ENCODE measurements at places on chromosomes 11 and 22. TPM values are rescaled to one million over a fixed set of nuclear protein-coding genes. Genes with fewer than 3 reads are reported as not detected.

- no peaks in the 10 kb centered on the region for H3K27me3 ChIP-seq
- no peak overlapping the region for H3K27ac ChIP-seq
- peak; percentile 81 for DNase-seq
- no peaks in the 10 kb centered on the region for H3K36me3 ChIP-seq
- no peak overlapping the region for H3K4me3 ChIP-seq
Observed at GRCh38 chr11:111422494-111423249, 43.6 kb upstream of the POU2AF1 start.

GRCh38 chr11:62444236-62444833, 25.5 kb downstream of the SCGB1A1 start:
- peaks cover 15% of the 10 kb centered on the region for H3K27me3 ChIP-seq
- H3K4me1 ChIP-seq, result peaks cover 7% of the 10 kb centered on the region
- peak overlapping the region; percentile 63 for H3K4me3 ChIP-seq
- H3K27ac ChIP-seq, result no peak overlapping the region
- no peaks in the 10 kb centered on the region for H3K36me3 ChIP-seq
- DNase-seq, result peak; percentile 72

- H3K4me3 ChIP-seq, result no peak overlapping the region
- no peak overlapping the region for H3K27ac ChIP-seq
- DNase-seq, result no peak
- H3K27me3 ChIP-seq, result no peaks in the 10 kb centered on the region
Observed at GRCh38 chr11:16860617-16861016, 122.2 kb downstream of the C11orf58 start.

DNA sequence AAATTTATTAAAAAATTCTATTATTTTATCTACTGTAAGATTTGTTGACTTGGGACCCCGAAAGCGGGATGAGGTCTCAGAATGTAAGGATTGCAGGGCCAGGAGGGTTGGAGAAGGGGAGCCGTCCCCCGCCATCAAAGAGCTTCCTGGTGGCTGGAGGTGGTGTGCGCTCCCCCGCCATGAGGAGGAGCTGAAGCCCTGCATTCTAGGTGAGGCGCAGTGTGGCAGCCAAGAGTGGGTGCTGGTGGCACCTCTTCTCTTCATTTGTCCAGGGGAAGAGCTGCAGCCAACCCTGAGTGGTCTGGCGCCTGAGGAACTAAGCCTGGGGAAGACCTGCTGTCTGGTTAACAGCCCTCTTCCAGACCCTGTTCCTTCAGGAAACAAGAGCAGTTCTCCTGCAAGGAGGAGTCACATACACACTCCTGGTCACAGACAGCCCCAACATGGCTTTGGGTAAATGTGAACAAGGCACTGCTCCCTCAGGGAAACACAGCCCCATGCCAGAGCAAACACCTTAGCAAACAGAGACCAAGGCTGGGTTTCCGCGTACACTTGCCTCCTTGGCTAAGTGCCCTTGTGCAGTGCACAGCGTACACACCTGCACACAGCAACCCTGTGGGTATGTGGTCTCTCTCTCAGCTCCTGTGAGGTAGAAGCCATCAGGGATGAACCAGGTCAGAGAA, 17.3 kb downstream of the RTN4RL2 start:
- H3K27ac ChIP-seq, result no peak overlapping the region
- peaks cover 14% of the 10 kb centered on the region for H3K27me3 ChIP-seq
- no peak for DNase-seq
- no peaks in the 10 kb centered on the region for H3K36me3 ChIP-seq
- H3K4me1 ChIP-seq, result peaks cover 30% of the 10 kb centered on the region

DNA sequence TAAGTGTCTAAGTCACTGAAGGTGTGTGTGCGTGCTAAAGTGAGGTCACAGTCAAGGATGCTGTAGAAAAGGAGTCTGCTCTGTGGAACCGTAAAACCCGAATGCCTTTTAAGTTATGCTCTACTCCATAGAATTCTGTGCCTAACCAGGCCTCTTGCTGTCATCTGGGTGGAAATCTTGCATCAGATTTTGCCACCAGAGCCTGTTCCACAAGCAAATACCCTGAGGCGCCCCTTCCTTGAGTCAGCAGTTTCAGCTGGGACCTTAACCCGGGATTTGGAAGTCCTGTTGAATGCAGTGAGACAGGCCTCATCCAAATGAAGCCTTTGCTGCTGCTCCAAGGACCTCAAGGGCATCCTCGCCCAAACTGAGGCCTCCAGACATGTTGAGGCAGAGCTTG, 109.8 kb downstream of the WNT11 start:
- DNase-seq, result no peak
- no peak overlapping the region for H3K27ac ChIP-seq
- no peaks in the 10 kb centered on the region for H3K27me3 ChIP-seq
- no peak overlapping the region for H3K4me3 ChIP-seq

GRCh38 chr22:29780748-29781676, 13.8 kb downstream of the UQCR10 start:
- H3K36me3 ChIP-seq, result no peaks in the 10 kb centered on the region
- no peaks in the 10 kb centered on the region for H3K4me1 ChIP-seq
- no peak for DNase-seq
- H3K4me3 ChIP-seq, result no peak overlapping the region
- H3K27ac ChIP-seq, result no peak overlapping the region
- no peaks in the 10 kb centered on the region for H3K27me3 ChIP-seq

DNA sequence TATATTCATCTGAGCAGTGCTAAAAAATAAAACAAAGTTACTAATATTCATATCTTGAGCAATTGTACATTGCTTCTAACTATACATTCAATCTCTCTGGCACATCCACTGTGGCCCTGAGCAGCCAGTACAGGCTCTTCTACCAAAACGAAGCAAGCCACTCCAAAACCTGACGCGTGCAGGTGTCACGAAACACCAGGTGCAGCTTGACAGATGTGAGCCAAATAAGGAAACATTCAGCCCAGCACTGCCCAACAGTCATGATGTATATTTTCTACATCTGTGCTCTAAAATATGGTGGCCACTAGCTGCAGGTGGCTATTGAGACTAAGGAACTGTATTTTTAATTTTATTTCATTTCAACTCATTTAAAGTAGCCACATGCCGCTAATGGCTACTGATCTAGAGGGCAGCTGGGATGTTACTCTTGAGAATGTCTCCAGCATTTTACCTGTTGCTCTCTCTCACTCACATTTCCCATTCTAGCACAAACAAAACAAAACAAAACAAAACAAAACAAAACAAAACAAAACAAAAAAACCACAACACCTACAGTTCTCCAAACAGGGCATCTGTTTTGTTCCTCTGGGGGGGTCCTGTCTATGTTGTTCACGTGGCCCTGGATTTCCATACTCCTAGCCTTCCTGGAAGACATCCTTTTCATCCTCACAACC, 77.7 kb downstream of the LARGE1 start:
- H3K4me3 ChIP-seq, result no peak overlapping the region
- DNase-seq, result no peak
- H3K27me3 ChIP-seq, result no peaks in the 10 kb centered on the region
- H3K36me3 ChIP-seq, result peaks cover 2% of the 10 kb centered on the region

DNA sequence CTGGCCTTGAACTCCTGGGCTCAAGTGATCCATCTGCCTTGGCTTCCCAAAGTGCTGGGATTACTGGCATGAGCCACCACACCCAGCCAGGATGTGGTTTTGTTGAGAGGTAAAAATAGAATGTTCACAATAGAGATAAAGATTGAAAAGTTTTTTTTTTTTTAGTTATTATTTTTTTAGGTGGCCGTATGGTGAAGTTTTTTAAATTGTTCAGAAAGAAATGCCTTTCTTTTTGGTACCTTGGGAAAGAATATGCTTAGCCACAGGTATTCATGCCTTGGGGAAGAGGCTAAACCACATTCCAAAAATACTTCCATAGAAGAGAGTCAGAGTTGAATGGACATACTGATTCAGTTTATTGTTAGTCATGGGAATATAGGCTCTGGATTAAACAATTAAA, 143.4 kb downstream of the C11orf91 start:
- no peak overlapping the region for H3K27ac ChIP-seq
- no peaks in the 10 kb centered on the region for H3K4me1 ChIP-seq
- no peak overlapping the region for H3K4me3 ChIP-seq
- peaks cover 2% of the 10 kb centered on the region for H3K27me3 ChIP-seq
- no peaks in the 10 kb centered on the region for H3K36me3 ChIP-seq
- no peak for DNase-seq

DNA sequence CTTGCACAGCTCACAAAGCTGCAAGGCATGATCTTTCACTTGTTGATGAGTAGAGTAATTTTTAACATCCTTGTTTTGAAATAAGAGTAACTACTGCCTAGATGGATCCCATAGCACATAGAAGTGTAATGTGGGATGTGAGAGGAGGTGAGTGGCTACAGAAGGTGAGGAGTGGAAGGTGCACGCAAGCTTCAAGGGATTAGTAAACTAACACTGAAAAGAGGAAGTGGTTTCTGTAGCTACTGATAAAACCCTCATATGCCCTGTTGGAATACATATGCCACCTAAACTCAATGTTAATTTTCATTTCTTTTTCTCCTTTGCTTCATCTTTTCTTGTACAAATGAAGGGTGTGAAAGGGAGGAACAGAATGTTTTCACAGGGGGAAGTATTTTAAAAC, 22.0 kb upstream of the CTSC start:
- no peaks in the 10 kb centered on the region for H3K36me3 ChIP-seq
- H3K27ac ChIP-seq, result no peak overlapping the region
- H3K27me3 ChIP-seq, result no peaks in the 10 kb centered on the region
- H3K4me1 ChIP-seq, result peaks cover 52% of the 10 kb centered on the region
- DNase-seq, result peak; percentile 16

DNA sequence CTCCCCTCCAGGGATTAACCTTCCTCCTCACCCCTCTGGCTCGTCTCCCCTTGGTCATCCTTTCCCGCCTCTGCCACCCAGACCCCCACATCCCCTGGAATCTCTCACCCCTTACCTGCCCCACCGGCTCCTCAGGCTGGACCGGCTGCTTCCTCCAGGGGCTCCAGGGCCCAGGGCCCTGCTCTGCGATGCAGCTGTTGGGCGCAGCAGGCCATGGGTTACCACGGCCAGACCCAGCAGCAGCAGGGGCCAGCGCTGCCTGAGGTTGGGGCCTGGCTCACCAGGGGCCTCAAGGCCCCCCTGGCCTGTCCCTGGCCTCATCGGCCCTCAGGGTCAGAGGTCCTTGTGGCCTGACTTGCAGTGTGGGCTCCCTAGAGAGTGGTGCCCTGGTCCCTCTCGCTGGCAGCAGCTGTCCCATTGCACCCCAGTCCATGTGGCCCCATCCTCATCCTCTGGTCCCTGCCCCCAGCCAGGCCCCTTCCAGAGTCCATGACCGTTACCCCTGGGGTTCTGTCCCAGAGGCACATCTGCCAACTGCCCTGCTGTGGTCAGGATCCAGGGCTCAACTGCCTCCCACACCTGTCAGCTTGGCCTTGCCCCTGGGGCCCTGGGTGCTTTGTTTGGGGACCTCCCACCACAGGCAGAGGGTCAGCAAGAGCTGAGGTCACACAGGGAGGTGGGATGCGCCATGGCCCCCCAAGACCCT, at the start of gene IGLL1:
Gene IGLL1 (minus strand): TSS at position 421 of the 706 bp plus-strand sequence. CDS start 100 bp downstream, at position 321.
- no peak within 1 kb of the TSS for H3K27ac ChIP-seq
- no peaks in the 10 kb centered on the region for H3K36me3 ChIP-seq
- H3K4me3 ChIP-seq, result no peak within 1 kb of the TSS

DNA sequence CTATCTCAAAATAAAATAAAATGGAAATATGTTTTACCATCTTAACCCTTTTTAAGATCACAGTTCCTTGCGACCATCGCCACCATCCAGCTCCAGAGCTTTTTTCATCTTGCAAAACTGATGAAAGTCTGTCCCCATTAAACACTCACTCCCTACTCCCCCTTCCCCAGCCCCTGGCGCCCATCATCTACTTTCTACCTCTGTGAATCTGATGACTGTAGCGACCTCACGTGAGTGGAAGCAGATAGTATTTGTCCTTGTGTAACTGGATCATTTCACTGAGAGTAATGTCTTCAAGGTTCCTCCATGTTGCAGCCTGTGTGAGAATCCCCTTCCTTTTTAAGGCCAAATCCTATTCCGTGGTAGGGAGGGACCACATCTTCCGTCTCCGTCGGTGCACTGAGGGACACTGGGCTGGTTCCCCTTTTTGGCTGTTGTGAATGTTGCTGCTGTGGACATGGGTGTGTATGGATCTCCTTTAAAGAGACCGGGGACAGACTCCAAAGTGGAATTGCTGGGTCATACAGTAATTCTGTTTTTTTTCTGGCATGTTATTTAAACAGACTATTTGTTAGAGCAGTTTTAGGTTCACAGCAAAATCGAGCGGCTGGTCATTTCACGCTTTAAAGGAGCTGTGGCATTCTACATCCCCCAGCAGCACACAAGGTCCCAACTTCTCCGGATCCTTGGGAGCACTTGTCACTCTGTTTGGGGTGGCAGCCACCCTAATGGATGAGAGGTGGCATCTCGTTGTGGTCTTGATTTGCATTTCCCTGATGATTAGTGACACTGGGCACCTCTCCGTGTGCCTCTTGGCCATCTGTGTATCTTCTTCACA, 120.0 kb downstream of the KCNQ1 start:
- no peaks in the 10 kb centered on the region for H3K4me1 ChIP-seq
- no peak for DNase-seq
- no peaks in the 10 kb centered on the region for H3K27me3 ChIP-seq
- H3K36me3 ChIP-seq, result no peaks in the 10 kb centered on the region

DNA sequence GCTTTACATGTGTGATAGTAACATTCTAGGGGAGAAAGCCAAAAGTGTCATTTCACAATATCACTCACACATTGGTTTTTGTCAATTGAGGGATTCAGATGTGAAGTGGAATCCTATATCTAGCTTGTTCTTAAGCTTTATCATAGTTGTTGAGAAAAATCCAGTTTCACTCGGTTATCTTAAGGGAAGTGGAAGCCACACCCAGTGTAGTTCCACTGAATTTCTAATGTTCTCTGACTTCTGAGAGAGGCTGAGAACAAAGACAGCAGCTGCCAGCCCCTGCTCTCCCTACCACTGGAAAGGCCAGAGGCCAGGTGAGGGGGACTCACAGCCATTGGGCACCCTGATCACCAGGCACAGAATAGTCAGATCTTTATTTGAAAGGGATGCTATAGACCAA, 53.7 kb downstream of the THAP12 start:
- no peaks in the 10 kb centered on the region for H3K36me3 ChIP-seq
- no peak overlapping the region for H3K4me3 ChIP-seq
- DNase-seq, result no peak
- peaks cover 9% of the 10 kb centered on the region for H3K27me3 ChIP-seq

- no peak overlapping the region for H3K27ac ChIP-seq
- no peak overlapping the region for H3K4me3 ChIP-seq
- DNase-seq, result no peak
- H3K4me1 ChIP-seq, result peaks cover 8% of the 10 kb centered on the region
Observed at GRCh38 chr22:39996732-39997131, 2.0 kb downstream of the FAM83F start.

- no peaks in the 10 kb centered on the region for H3K36me3 ChIP-seq
- no peak for DNase-seq
- H3K27me3 ChIP-seq, result peaks cover 14% of the 10 kb centered on the region
- H3K4me1 ChIP-seq, result peaks cover 13% of the 10 kb centered on the region
- no peak overlapping the region for H3K4me3 ChIP-seq
- no peak overlapping the region for H3K27ac ChIP-seq
Observed at GRCh38 chr11:1746511-1746931, 3.9 kb downstream of the IFITM10 start.

The MISFA gene
- 3.0 TPM for total RNA-seq

The OR52N4 gene
- 0.23 TPM for total RNA-seq

The CDC42EP1 gene
- 0.87 TPM for total RNA-seq

The PDGFD gene
- not detected for total RNA-seq

The FADS2 gene
- total RNA-seq, result 58.4 TPM
